ENCODE measurements at places on chromosomes 5 and 9.

DNA sequence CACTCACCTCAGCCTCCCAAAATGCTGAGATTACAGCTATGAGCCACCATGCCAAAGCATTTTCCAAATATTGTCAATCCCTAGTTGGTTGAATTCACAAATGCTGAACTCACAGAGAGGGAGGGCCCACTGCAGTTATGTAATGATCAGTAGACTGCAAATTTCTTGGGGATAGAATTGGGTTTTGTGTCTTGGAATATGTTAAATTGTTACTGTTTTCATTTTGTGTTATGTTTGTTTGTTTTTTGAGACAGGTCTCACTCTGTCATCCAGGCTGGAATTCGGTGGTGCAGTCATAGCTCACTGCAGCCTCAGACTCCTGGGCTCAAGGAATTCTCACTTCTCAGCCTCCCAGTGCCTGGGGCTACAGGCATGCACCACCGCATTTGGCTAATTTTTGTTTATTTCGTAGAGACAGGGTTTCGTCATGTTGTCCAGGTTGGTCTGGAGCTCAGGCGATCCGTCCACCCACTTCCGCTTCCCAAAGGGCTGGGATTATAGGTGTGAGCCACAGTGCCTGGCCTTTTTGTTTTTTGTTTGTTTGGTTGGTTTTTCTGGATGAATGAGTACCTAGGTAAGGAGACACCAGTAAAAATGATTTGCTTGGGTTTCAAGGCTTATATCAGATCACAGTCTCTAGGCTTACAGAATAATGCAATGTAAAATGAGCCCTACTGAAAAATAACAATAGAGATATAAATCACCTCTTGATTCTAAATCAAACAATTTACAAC, 31.5 kb upstream of the LMNB1 start:
- no peak for DNase-seq

DNA sequence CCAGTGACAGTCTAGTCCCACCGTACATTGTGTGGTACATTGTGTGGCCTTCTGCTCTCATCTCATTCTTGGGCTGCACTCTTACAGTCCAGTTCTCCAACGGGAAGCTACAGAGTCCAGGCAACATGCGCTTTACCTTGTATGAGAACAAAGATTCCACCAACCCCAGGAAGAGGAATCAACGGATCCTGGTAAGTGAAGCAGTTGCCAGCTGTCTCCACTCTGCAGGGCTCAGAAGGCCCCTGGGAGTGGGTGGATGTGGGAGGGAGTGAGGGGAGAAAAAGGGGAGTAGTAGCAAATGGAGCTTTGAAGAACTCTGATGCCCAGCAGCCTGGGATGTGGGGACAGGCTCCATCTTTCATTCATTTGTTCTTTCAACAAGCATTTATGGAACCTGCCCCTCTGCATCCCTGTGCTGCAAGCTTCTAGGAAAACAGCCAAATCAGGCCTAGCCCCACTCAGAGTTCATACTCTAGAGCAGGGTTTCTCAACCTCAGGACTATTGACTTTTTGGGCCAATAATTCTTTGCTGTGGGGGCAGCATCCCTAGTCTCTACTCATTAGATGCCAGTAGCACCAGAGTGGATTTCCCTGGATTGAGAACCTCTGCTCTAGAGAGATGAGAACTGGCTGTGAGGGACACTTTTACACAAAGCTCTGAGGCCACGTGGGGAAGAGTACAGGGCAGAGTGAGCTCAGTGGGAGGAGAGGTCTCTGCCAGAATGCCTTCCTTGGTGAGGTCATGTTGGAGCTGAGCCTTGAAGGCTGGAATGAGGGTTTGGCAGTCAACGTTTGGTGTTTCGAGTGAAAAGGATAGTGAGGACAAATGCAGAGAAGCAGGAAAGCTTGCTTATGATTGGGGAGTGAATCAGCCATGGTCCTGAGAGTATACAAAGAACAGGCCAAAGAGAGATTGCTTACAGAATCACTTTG, 1.1 kb downstream of the POLR1E start:
- no peak for DNase-seq

DNA sequence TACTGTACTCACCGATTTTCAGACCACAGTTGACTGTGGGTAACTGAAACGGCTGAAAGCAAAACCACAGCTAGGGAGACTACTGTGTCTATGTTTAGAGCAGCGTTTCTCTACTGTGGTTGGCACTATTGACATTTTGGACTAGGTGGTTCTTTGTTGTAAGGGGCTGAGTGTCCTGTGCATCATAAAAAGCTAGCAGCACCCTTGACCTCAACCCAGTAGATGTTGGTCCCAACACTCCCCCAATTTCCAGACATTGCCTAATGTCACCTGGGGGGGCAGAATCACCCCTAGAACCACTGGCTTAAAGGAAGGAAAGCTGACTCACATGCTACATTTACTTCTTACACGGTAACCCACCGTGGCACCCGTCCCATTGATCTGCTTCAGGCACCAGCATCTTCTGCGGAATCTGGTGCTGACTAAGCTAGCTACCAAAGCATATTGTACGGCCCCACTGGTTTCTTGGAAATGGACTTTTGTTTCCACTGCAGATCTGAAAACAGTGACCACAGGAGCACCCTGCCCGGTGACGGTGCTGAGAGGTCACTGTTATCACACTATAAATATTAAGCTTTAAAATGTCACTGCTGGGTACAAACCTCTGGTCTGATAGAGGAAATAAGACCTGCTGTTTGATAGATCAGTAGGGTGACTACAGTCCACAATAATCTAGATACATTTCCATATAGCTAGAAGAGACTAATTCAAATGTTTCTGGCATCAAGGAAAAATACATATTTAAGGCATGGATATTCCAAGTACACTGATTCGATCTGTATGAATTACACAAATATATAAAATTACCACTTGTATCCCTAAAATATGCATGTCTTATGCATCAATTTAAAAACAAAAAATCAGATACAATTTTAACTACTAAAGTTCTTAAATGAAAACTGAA, 151.4 kb downstream of the HSD17B3 start:
- DNase-seq = peak; percentile 63

DNA sequence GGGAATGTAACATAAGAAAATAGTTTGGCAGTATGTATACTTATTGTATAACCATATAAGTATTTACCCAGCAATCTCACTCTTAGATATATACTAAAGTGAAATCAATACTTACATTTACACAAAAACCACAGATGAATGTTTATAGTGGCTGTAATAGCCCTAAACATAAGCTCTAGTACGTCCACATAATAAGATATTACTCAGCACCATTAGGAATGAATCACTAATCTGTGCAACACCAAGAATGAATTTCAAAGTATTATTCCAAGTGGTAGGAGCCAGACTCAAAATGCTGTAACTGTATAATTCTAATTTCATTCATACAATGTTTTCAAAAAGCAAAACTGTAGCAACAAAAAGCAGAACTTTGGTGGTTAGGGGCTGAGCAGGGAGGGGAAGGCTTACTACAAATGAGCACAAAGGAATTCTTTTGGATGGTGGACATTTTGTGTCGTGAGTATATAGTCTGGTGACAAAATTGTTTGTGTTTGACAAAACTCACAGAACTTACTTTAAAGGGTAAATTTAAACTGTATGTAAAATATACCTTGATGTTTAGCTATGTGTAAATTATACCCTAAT, 11.9 kb upstream of the C5orf46 start:
- no peak for DNase-seq

- no peak for DNase-seq
These were observed 126.5 kb upstream of the LARP1 start for GRCh38 chr5:154628685-154629084.

DNA sequence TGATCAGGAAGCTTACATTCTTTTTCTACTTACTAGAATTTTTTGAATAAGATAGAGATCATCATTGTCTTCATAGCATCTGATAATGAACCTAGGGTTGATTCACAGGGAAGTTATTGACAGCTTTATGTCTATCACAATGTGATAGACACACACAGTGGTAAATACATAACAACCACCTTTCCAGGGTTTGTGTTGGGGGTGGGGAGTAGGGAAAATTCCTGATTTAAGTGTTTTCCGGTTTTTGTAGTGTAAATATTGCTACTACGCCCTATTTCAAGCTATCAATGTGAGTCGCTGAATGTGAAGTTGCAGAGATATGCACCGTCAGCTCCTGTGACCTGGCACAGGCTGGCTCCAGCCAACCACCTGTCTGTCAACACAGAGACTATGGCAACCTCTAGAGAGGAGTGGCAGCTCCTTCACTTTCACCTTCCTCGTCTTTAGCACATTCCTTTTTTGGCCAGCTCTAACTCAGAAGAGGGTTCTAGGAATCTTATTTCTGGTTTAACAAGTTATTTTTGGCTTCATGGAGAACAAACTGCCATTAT, 224.9 kb downstream of the MAT2B start:
- no peak for DNase-seq

GRCh38 chr5:61586096-61587084, 254.3 kb downstream of the ZSWIM6 start:
- no peak for DNase-seq

- no peak for DNase-seq
These were observed 3.8 kb upstream of the NDST1 start for GRCh38 chr5:150503977-150504620.

DNA sequence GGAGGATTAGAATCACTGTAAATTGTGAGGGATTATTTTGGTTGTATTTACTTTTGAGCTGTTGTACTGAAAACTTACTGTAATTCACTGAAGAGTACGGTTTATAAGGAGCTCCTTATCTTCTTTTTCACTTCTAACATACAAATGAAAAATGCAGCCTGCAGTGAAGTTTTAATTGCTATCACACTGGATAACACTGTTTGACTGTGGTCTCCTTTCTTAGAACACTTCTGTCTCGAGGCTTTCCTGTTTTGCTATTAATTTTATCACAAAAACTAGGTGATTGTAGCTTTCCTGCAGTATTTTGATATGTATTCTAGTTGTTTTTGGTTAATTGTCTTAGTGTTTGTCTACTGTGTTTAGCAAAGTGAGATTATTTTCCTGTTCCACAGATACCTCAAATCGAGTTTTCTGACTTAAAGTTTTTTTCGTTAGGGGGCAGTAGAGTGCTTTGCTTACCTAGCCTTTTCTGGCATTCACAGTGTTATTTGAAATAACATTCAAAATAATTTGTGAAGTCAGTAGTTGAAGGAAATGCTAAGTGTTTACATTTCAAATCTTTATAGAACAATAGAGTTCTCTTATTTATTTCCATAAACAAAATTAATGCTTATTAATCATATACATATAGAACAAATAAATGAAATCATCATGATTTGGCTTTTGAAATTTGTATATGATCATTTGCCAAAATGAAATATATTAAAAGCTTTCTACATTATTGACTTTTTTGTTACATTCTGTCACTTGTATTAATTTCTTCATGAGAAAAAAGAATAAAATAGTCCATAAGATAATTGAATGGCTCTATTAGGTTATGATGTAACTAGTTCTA, 52.9 kb downstream of the COMMD10 start:
- peak; percentile 65 for DNase-seq

Data from CD4-positive, alpha-beta T cell treated with Interleukin-2 at 100 ng/mL for 4 hours (primary cell).